Thyroid gland (tissue), 4 donors: ENCODE measurements at places on chromosomes 3 and 15. TPM values are rescaled to one million over a fixed set of nuclear protein-coding genes. Genes with fewer than 3 reads are reported as not detected.
A peak's percentile ranks its signal among the peaks of the same experiment; 100 is the strongest.

DNA sequence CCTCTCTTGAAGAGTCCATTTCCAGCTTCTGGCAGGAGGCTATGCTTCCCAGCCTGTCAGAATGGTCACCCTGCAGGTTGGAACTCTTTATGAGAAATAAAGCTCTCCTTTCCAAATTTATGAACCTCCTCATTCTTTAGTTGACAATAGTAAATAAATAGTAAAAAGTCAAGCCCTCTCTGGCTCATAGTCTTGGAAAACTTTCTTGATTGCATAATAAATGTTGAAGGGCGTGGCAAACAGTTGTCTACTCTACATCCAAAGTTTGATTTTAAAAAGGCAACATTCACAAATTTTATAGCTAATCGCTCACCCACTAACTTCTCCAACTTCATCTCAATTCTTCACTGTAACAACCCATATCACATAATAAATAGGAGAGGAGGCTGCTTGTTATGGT is 58.8 kb downstream of the MCF2L2 start:
- H3K4me3 ChIP-seq: no peak overlapping the region
- no peaks in the 10 kb centered on the region for H3K4me1 ChIP-seq
- DNase-seq: no peak
- no peaks in the 10 kb centered on the region for H3K27me3 ChIP-seq

- no peak overlapping the region for H3K27ac ChIP-seq
- H3K4me3 ChIP-seq: no peak overlapping the region
- no peaks in the 10 kb centered on the region for H3K4me1 ChIP-seq
- H3K36me3 ChIP-seq: peaks cover 14% of the 10 kb centered on the region
- no peak for DNase-seq
Measured at GRCh38 chr3:12829404-12829803, 12.0 kb downstream of the RPL32 start.

DNA sequence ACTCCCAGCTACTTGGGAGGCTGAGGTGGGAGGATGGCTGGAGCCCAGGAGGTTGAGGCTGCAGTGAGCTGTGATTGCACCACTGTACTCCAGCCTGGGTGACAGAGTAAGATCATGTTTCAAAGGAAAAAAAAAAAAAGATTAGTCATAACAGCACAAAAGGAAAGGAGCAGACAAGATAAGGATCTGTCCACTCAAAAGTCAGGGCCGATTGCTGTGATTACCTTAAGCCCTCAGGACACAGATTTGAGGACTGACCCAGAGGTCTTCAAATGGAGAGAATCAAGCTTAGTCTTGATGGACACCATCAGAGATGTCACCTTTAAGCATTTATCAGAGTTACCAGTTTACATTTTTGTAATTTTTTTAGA is 23.9 kb upstream of the HEG1 start:
- H3K27me3 ChIP-seq: no peaks in the 10 kb centered on the region
- no peak overlapping the region for H3K27ac ChIP-seq
- no peak overlapping the region for H3K4me3 ChIP-seq
- no peak for DNase-seq
- no peaks in the 10 kb centered on the region for H3K4me1 ChIP-seq

- no peaks in the 10 kb centered on the region for H3K27me3 ChIP-seq
- no peaks in the 10 kb centered on the region for H3K36me3 ChIP-seq
- H3K4me1 ChIP-seq: peaks cover 11% of the 10 kb centered on the region
- H3K27ac ChIP-seq: no peak overlapping the region
- no peak overlapping the region for H3K4me3 ChIP-seq
Measured at GRCh38 chr3:56862352-56863062, 60.8 kb upstream of the ARHGEF3 start.

DNA sequence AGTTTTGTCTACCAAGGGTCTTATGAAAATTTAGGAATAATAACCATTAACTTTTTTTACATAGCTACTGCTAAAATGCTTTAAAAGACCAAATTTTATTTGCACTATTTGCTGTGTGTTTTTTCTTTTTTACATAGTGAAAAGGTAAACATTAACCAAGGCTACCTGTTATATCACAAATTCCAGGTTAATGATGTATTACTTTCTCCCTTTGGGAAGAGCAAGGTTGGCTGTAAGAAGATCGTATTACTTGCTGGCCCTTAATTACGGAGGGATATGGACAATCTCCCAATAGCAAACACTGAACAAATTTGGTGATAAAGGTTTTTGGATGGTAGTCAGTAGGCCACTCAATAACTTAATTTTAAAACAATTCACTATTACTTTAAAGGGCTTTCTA is 22.4 kb downstream of the LRRC58 start:
- peaks cover 19% of the 10 kb centered on the region for H3K36me3 ChIP-seq
- no peaks in the 10 kb centered on the region for H3K4me1 ChIP-seq
- H3K27me3 ChIP-seq: no peaks in the 10 kb centered on the region
- no peak overlapping the region for H3K4me3 ChIP-seq
- DNase-seq: no peak

XCR1 gene
- not detected for total RNA-seq

GRCh38 chr15:86650094-86650493 is 570.4 kb downstream of the AGBL1 start:
- no peak overlapping the region for H3K4me3 ChIP-seq
- H3K27ac ChIP-seq: no peak overlapping the region
- H3K27me3 ChIP-seq: no peaks in the 10 kb centered on the region

SLC25A20 gene
- 48.0 TPM for total RNA-seq

NR2E3 gene
- 0.54 TPM for total RNA-seq

GRCh38 chr3:83655083-83655482 is 1303.7 kb upstream of the CADM2 start:
- no peaks in the 10 kb centered on the region for H3K27me3 ChIP-seq
- no peaks in the 10 kb centered on the region for H3K4me1 ChIP-seq
- H3K27ac ChIP-seq: no peak overlapping the region
- H3K4me3 ChIP-seq: no peak overlapping the region
- no peak for DNase-seq

RAB6B gene
- total RNA-seq: 5.9 TPM

KBTBD12 gene
- total RNA-seq: not detected

ASB14 gene
- total RNA-seq: not detected

DNA sequence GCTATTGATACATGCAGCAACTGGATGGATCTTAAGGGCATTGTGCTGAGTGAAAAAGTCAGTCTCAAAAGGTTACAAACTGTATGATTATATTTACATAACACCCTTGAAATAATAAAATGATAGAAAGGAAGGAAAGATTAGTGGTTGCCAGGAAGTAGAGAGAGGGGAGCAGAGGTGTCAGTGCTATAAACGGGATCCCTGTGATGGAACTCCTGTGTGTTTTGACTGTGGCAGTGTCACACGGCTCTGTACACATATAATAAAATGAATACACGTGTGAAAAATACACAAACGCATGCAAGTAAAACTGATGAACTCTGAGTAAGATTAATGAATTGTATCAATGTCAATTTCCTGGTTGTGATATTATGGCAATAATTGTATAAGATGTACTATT is 60.3 kb downstream of the TCAIM start:
- no peak for DNase-seq
- H3K27me3 ChIP-seq: no peaks in the 10 kb centered on the region
- H3K36me3 ChIP-seq: peaks cover 5% of the 10 kb centered on the region
- H3K27ac ChIP-seq: no peak overlapping the region
- no peaks in the 10 kb centered on the region for H3K4me1 ChIP-seq
- no peak overlapping the region for H3K4me3 ChIP-seq

GRIP2 gene
- 0.22 TPM for total RNA-seq

GRCh38 chr3:100465892-100466777 is 26.3 kb upstream of the TMEM45A start:
- H3K27me3 ChIP-seq: no peaks in the 10 kb centered on the region
- H3K4me3 ChIP-seq: no peak overlapping the region
- no peak overlapping the region for H3K27ac ChIP-seq
- no peaks in the 10 kb centered on the region for H3K4me1 ChIP-seq
- no peaks in the 10 kb centered on the region for H3K36me3 ChIP-seq

DNA sequence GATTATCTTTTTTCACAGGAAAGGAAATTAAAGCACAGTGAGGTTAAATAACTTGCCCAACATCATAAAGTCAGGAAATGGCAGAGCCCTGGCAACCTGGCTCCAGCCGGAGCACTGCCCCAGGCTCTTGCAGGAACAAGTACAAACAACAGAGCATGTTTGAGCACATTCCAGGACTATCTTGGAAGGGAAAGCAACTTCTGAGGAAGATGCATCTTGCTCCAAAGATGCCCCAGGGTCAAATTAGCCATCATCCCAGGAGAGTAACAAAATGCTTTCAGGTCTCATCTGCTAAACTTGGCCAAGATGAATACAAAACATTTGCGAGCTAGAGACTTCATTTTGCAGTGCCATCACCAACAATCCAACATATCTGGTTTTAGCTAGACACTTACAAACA is 162.4 kb upstream of the LRRN1 start:
- no peaks in the 10 kb centered on the region for H3K36me3 ChIP-seq
- no peak overlapping the region for H3K4me3 ChIP-seq
- no peak for DNase-seq
- H3K27ac ChIP-seq: no peak overlapping the region
- H3K27me3 ChIP-seq: no peaks in the 10 kb centered on the region

DNA sequence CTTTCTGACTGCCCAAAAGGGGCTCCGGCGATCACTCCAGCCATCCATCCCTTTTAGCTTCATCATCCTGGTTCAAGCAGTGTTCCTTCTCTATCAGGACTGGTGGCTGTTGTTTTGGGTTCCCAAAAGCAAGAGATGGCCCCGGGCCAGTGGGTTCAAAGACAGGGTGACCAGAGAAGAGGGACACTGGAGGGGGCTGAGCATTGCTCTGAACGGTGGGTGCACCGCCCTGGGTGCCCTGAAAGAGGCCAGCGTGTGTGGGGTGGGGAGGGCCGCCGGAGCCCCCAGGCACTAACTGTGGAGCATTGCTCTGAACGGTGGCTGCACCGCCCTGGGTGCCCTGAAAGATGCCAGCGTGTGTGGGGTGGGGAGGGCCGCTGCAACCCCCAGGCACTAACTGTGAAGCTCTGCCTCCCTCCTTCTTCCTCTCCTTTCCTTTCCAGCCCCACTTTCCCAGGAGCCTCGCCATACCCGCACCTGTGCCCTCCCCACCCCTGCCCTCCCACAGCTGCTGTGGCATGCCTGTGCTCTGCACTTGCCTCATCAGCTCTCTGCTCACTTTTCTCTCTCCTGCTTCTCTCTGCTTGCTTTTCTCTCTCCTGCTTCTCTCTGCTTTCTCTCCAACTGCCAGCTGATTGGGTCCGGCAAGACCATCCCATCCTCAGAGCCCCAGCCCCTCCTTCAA is 37.4 kb upstream of the OR4F6 start:
- H3K4me1 ChIP-seq: no peaks in the 10 kb centered on the region
- H3K27ac ChIP-seq: no peak overlapping the region
- DNase-seq: no peak
- H3K4me3 ChIP-seq: no peak overlapping the region
- H3K36me3 ChIP-seq: no peaks in the 10 kb centered on the region

OXTR gene
- 0.56 TPM for total RNA-seq

NOP10 gene
- 164 TPM for total RNA-seq

GRCh38 chr15:46523701-46524100 is 888.9 kb downstream of the SQOR start:
- no peak overlapping the region for H3K27ac ChIP-seq
- H3K36me3 ChIP-seq: no peaks in the 10 kb centered on the region
- no peaks in the 10 kb centered on the region for H3K4me1 ChIP-seq
- no peak for DNase-seq
- H3K27me3 ChIP-seq: no peaks in the 10 kb centered on the region

- DNase-seq: no peak
- no peaks in the 10 kb centered on the region for H3K36me3 ChIP-seq
- H3K27me3 ChIP-seq: no peaks in the 10 kb centered on the region
- H3K27ac ChIP-seq: no peak overlapping the region
- H3K4me1 ChIP-seq: no peaks in the 10 kb centered on the region
Measured at GRCh38 chr3:127120851-127121647, 71.9 kb upstream of the PRR23E start.

ETV5 gene
- 32.9 TPM for total RNA-seq

DUOXA1 gene
- total RNA-seq: 146 TPM

GRCh38 chr3:165502707-165503106 is 306.5 kb upstream of the SLITRK3 start:
- no peaks in the 10 kb centered on the region for H3K27me3 ChIP-seq
- no peak overlapping the region for H3K27ac ChIP-seq
- H3K36me3 ChIP-seq: no peaks in the 10 kb centered on the region
- H3K4me3 ChIP-seq: no peak overlapping the region
- H3K4me1 ChIP-seq: no peaks in the 10 kb centered on the region

- DNase-seq: no peak
- H3K4me3 ChIP-seq: no peak overlapping the region
- H3K27me3 ChIP-seq: no peaks in the 10 kb centered on the region
- no peak overlapping the region for H3K27ac ChIP-seq
Measured at GRCh38 chr3:13688034-13688433, 139.1 kb downstream of the FBLN2 start.

- H3K36me3 ChIP-seq: no peaks in the 10 kb centered on the region
- no peaks in the 10 kb centered on the region for H3K27me3 ChIP-seq
- peaks cover 34% of the 10 kb centered on the region for H3K4me1 ChIP-seq
- peak; percentile 65 for DNase-seq
- no peak overlapping the region for H3K4me3 ChIP-seq
Measured at GRCh38 chr3:32276279-32276841, 37.9 kb downstream of the CMTM8 start.

- H3K4me1 ChIP-seq: peaks cover 45% of the 10 kb centered on the region
- peak within 1 kb of the TSS; percentile 90 for H3K27ac ChIP-seq
- H3K36me3 ChIP-seq: no peaks in the 10 kb centered on the region
- H3K4me3 ChIP-seq: peak within 1 kb of the TSS; percentile 81
Measured at GRCh38 chr3:25427942-25428788, at the start of gene RARB. TSS of gene RARB (plus strand) at chr3:25428263. CDS start at chr3:25428732, 469 bp downstream.

- H3K27me3 ChIP-seq: no peaks in the 10 kb centered on the region
- DNase-seq: no peak
- H3K27ac ChIP-seq: no peak overlapping the region
- no peaks in the 10 kb centered on the region for H3K4me1 ChIP-seq
- no peaks in the 10 kb centered on the region for H3K36me3 ChIP-seq
Measured at GRCh38 chr3:67875338-67875737, 220.9 kb upstream of the SUCLG2 start.

SLC38A3 gene
- 4.1 TPM for total RNA-seq

DNA sequence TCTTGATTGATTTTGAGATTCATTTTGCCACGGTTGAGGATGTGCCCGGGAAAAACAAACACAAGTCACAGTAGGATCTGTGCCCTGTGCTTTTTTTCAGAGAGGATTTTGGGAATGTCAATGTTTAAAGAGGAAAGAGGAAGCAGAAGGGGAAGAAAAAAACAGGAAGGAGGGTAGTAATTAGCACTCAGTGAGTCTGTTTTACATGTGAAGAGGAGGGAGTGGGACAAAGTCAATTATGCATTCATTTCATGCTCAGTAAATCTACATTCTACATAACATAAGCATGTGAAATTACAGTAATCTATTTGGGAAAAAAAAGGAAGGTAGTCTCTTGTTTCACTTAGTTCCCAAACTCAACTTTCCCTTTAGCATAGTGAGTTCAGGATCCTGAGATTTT is 18.3 kb upstream of the CD200 start:
- no peak for DNase-seq
- H3K27me3 ChIP-seq: no peaks in the 10 kb centered on the region
- H3K36me3 ChIP-seq: no peaks in the 10 kb centered on the region
- H3K4me1 ChIP-seq: peaks cover 3% of the 10 kb centered on the region

NDUFB4 gene
- 158 TPM for total RNA-seq

LDHAL6B gene
- 0.27 TPM for total RNA-seq
